Fibroblast of skin of left biceps (primary cell): ENCODE measurements at places on chromosomes 5 and 9.

DNA sequence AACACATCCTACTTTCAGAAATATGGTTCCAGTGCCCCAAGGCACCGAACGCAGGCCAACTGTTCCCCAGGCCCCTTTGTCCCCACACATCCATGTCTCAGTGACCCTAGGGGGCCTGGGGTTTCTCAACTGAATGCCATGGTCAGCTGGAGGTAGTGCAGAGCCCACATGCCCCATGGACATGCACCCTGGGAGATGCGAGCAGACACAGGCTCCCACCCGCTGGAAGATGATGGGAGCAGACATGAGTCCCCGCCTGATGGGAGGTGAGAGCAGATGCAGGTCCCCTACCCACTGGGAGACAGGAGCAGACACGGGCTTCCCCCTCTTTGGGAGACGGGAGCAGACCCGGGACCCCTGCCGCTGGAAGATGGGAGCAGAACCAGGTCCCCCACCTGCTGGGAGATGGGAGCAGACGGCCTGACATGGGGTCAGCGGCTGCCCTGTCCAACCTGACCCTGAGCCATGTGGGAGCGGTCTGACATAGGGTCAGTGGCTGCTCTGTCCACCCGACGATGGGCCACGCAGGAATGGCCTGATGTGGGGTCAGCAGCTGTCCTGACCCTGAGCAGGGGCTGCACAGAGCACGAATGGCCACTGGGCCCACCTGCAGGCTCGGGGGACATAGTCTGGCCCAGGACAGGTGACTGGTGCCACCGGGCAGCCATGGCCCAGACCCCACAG is 18.4 kb downstream of the ZDHHC11B start:
- no peak for DNase-seq

DNA sequence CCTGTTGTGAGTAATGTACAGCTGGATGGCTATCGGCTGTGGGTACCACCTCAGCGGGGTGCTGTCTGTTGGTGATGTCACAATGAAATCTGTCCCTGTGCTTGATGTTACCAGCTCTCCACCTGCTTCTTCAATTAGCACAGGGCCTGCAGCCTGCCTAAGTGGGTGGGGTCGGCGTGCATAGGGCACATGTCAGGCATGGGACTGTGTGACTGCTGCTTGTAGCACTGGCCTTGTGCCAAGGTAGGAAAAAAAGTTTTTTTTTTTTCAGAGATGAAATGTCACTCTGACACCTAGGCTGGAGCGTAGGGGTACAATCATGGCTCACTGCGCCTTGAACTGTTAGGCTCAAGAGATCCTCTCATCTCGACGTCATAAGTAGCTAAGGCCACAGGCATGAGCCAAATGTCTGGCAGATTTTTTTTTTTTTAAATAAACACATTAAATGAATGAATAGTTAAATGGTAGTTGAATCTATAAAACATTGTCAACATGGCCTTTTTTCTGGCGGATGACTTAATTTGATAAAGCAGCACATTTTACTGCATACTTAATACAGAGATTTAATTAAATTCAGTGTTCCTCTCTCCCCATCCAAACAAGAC is 222.5 kb downstream of the NXNL2 start:
- no peak for DNase-seq

DNA sequence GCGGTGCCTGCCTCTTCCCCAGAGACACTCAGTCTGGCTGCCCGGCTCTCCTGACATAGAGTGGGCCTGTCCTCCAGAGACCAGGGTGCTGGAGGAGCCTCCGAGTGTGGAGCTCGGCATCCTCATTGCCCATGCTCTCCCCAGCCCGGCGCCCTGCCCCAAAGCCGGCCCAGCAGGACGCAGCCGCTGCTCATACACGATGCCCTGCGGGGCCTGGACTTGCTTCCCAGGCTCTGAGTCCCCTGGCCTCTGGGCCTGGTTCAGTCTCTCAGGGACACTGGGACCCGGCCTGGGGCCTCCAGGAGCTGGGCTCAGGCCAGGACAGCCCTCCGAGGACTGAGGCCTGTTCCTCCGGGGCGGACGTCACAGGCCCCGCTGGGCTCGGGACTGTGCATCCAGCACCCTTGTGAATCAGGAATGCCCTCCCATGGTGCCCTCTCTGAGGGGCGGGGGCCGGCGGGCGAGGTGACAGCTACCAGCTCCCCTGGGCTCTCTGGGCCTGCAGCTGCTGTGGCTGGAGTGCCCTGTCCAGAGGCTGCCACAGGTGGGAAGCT is 23.2 kb downstream of the TPPP start:
- DNase-seq, result no peak

GRCh38 chr5:96141749-96142148 is 180.1 kb upstream of the ELL2 start:
- no peak for DNase-seq

- DNase-seq, result no peak
Measured at GRCh38 chr5:18091758-18092157, 457.5 kb downstream of the TAF11L14 start.

GRCh38 chr5:143141652-143142051 is 261.8 kb downstream of the NR3C1 start:
- no peak for DNase-seq

- DNase-seq, result no peak
Measured at GRCh38 chr5:180168758-180169157, 40.3 kb downstream of the RASGEF1C start.

- DNase-seq, result no peak
Measured at GRCh38 chr9:137956039-137956438, 78.5 kb downstream of the CACNA1B start.

- no peak for DNase-seq
Measured at GRCh38 chr5:37501152-37501551, 122.0 kb downstream of the WDR70 start.

- DNase-seq, result no peak
Measured at GRCh38 chr9:98660541-98660940, 48.2 kb downstream of the GABBR2 start.

DNA sequence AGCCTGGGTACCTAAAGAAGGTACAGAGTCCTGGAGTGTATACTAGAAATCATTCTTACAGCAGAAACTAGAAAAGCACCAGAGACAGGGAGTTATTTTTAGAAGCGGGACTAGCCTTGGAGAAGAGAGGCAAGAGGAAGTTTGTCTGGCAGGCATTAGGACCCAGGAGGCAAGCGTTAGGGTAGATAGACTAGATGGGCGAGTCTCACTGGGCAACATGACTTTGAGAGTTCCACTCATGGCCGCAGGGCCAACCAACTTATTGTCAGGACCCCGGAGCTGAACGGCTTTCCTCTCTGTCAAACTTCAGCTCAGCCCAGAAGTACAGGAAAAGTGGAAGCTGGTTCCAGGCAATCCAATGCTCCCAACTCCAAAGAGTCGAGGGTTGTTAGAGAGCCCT is 34.1 kb upstream of the NPR3 start:
- no peak for DNase-seq

GRCh38 chr5:40041452-40041851 is 616.7 kb upstream of the DAB2 start:
- DNase-seq, result no peak

GRCh38 chr5:123543438-123543837 is 31.5 kb downstream of the CSNK1G3 start:
- no peak for DNase-seq

DNA sequence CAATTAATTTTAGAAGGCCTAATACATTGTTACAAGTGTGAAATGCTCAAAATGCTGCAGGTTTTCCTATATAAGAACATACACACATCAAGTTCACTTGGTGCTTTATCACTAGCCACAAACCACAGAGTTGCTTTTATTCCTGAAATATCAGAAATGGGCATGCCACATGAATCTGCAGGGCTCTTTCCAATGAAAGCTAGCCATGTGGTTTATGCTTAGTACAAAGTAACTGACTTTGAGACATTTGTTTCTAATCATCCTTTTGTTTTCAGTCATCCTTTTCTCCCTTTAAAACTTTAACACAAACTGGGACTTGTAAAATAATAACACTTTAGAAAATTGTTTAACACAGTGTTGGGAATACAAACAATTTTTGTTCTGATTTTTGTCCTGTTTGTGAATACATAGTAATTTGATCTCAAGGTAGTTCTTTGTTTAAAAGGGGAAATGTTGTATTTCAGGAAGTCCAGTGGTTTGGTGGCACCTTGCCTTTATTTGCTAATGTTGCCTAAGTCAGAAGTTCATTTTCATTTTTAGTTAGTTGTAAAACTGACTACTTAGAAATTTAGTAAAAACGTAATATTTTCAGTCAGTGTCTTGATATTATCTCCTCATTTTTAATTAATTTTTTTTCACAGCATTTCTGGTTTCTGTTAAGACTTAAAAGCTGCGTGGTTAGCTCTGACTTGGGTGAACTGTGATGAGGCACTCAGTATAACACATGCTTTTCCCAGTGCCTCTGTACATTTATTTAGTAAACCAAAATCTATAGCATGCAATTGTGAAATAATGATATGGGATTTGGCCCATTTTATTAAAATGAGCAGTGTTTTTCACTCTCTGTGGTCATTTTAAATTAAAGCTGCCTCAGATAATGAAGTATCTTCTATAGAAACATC is 18.6 kb downstream of the PRDM6 start:
- no peak for DNase-seq

DNA sequence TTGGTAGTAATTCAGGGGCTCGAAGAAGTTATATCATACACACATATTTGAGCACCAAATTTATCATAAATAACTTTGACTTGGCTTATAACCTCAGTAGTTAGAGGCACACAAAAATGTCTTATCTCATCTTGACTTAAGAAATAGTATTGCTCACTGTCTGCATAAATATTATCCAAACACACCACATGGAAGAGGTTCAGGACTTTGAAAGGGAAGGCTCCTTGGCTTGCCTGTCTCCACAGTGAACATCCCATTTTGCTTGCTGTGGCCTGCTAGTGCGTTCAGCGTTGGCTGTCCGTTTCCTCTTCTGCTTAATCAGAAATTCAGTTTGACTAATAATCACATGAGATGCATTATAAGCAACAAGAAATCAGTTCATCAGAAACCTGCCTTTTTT is 13.9 kb downstream of the GRXCR2 start:
- no peak for DNase-seq

GRCh38 chr5:170747357-170747756 is 36.2 kb upstream of the GABRP start:
- no peak for DNase-seq

DNA sequence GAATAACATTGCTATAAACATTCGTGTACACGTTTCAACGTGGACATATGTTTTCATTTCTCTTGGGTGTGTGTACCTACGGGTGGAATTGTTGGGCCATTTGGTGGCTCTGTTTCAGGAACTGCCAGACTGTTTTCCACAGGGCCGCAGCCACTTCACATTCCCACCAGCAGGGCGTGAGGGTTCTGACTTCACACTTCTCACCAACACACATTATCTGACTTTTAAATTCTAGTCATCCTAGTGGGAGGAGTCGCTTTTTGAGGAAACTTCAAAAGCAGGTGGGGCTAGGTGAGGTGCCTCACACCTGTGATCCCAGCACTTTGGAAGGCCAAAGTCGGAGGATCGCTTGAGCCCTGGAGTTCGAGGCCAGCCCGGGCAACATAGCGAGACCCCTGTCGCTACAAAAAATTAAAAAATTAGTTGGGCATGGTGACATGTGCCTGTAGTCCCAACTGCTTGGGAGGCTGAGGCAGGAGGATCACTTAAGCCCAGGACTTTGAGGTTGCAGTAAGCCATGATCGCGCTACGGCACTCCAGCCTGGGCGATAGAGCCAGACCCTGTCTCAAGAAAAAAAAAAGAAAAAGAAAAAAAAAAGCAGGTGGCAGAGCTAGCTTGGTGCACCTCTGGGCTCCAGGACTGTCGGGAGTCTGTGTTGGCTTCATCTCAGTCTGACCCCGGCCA is 28.5 kb downstream of the TSPAN17 start:
- DNase-seq, result no peak

DNA sequence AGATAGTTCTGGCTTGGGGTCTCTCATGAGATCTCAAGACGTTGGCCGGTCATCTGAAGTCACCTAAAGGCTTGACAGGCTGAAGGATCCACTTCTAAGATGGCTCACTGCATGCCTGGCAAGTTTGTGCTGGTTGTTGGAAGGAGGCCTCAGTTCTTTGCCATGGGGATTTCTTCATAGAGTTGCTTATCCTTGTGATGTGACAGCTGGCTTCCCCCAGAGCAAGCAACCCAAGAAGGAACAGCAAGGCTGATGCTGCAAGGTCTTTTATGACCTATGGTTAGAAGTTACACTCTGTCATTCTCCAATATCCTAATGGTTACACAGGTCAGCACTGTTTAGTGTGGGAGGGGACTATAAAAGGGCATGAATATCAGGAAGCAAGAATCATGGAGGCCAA is 20.7 kb upstream of the GRPEL2 start:
- DNase-seq, result no peak

GRCh38 chr5:107813559-107813958 is 142.8 kb upstream of the EFNA5 start:
- DNase-seq, result no peak

DNA sequence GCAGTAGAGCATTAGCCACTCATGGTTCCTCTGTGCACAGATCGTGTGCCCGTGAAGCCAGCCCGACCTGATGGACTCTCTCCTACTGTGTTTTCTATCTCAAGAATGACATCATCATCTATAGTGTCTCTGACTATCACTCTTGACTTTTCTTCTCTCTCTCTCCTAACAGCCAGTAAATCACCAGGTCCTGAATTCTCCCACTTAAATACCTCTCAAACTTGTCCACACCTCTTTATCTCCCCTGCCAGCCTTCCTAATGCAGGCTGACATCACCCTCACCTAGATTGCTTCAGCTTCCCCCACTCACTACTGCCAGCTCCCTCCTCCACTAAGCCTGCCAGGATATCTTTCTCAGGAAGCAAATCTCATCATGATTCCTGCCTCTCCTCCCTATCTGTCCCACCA is 90.6 kb upstream of the MIER3 start:
- DNase-seq, result no peak

- DNase-seq, result no peak
Measured at GRCh38 chr5:137051161-137051560, 448.0 kb downstream of the SPOCK1 start.

DNA sequence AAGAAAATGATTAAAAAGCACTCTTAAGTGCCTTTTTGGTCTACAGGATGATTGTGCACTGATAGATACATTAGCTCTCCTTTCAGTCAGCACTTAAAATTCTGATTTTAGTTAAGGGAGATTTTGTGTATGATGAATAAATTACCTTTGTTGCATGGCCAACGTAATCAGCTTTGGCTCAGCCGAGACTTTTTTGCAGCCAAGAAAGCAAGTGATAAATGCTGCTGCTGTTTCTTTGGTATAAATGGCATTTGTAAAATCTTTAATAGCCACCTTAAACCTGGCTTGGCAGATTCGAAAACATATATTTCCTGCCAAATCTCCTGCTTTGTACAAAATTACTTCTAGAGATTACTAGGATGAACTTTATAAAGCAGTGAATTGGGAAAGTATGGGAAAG is 147.7 kb downstream of the DCP2 start:
- no peak for DNase-seq

DNA sequence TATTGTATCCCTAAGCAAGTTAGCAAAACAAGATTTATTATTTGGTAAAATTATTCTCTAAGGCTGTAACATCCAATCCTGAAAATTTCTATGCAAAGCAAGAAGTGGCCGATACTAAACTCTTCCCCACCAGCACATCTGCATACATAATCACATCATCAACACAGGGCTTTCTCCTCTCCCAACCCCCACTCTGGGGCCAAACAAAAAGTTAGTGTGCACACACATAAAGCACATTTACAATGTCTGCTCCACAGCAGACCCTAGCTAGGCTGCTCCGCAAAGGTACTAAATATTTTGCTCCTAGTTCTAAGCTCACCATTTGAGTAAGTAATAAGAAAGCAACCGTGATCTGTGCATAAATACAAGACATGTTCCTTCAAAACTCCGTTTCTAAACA is 3.6 kb downstream of the RNF130 start:
- no peak for DNase-seq
